HT1080 (cell line): ENCODE measurements at places on chromosomes 12 and 14.

DNA sequence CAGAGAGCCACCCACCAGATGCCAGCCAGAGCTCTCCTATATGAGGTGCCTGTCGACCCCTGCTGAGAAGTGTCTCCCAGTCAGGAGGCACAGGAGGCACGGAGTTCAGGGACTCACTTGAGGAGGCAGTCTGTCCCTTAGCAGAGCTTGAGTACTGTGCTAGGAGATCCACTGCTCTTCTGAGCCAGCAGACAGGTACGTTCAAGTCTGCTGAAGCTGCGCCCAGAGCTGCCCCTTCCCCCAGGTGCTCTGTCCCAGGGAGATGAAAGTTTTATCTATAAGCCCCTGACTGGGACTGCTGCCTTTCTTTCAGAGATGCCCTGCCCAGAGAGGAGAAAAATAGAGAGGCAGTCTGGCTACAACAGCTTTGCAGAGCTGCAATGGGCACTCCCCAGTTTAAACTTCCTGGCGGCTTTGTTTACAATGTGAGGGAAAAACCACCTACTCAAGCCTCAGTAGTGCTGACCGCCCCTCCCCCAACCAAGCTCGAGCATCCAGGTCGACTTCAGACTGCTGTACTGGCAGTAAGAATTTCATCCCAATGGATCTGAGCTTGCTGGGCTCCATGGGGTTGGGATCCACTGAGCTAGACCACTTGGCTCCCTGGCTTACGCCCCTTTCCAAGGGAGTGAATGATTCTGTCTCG, 146.7 kb upstream of the USP15 start:
- no peak for DNase-seq

DNA sequence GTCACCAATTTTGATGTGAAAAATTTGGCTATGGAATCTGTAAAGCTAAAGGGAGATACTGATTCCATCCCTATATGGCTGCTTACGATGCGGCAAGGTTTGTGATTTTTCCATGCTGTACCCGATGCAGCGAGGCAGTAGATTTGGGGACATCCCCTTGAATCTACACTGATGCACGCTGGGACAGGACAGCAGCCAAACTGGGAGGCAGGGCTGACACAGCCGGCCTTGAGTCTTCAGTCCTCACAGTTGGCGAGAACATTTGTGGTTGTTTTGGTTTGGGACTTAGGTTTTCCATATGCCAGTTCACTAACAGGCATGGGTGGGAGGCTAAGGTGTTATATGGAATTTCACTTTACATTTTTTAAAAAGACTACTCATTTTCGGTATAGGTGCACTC, 3.8 kb downstream of the GALNT16 start:
- DNase-seq: no peak

GRCh38 chr14:52902971-52903619, 47.8 kb downstream of the FERMT2 start:
- DNase-seq: peak; percentile 60

GRCh38 chr12:115541891-115542421, 735.5 kb downstream of the MED13L start:
- peak; percentile 67 for DNase-seq

DNA sequence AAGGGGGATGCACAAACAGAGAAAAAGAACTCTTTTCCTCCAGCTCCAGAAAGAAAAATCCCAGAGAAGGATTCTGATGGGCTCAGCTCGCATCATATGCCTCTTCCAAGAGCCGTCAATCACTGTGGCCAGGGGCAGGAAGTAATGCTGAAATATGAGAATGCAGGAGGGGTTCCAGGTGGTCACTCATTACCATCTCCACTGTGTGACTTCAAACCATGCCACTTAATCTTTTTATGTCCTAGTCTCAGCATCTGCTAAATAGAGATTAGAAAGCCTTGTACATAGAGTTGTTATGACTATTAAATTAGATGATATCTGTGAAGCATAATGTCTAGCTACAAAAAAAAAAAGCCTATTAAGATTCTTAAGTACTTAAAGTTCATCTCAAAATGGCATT, 65.6 kb upstream of the FICD start:
- no peak for DNase-seq

GRCh38 chr14:33163600-33163999, 224.9 kb downstream of the NPAS3 start:
- no peak for DNase-seq

DNA sequence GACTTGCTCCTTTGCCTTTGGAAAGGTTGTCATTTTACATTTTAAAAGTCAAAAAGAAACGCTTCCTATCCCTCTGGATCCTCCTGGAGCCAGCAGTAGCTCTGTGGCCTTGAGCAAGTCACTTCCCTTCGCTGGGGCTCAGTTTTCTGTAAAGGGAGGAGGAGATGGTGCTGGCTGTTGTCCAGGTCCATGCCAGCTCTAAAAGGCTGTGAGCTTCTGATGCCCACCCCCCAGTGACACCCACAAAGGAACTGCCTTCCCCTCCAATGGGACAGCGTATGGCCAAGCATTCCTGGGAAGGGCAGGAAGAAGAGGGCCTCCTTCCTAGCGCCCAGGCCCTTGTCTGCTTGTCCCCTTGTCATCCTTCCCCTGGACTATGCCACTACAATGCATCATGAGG, 81.5 kb downstream of the NTF3 start:
- DNase-seq: no peak

DNA sequence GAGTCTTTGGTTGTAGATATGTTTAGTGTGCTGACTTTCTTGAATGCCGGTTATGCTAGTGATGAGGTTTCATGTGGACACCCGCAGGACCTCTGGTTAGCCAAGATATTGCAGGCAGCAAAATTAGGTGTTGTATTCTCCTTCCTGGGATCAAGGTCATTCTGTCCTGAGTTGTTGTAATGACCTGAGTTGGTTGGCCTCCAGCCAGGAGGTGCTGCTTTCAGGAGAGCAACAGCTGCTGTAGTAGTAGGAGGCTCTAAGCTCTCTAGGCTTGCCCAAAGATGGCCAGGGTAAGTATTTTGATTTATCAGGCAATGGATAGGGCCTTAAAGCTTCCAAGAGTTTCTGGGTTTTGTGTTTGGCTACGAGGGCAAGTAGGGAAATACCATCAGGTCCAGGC, 56.0 kb upstream of the BDKRB2 start:
- DNase-seq: no peak

DNA sequence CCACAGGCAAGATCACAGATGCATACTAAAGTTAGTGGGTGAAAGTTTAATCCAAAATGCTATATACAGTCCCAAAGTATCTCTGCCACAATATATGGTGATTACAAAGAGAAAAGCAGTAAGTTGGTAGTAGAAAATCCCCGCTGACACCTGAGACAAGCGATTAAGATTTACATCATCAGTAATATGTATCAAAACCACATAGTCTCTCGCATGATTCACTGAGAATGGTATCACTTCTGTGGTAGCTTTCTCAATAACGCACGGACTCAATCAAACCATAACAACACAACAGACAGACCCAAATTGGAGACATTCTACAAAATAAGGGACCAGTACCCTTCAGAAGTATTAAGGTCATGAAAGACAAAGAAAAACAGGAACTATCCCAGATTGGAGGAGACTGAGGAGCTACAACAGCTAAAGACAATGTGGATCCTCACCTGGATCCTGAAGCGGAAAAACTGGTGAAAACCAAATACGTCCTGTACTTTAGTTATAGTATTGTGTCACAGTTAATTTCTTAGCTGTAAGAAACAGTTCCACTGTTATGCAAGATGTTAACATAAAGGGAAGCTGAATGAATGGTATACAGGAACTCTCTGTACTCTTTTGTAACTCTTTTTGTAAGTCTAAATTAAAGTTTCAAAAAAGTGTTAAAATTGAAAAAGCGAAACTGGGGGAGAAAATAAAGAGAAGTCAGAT, 51.0 kb downstream of the SPTLC2 start:
- peak; percentile 15 for DNase-seq

GRCh38 chr12:119804011-119804641, 73.0 kb downstream of the CIT start:
- peak; percentile 64 for DNase-seq
